Sciatic nerve (tissue), 2 donors: ENCODE measurements at places on chromosomes 6 and 20. TPM values are rescaled to one million over a fixed set of nuclear protein-coding genes. Genes with fewer than 3 reads are reported as not detected.
A peak's percentile ranks its signal among the peaks of the same experiment; 100 is the strongest.

The SIRPD gene
- total RNA-seq, result not detected

DNA sequence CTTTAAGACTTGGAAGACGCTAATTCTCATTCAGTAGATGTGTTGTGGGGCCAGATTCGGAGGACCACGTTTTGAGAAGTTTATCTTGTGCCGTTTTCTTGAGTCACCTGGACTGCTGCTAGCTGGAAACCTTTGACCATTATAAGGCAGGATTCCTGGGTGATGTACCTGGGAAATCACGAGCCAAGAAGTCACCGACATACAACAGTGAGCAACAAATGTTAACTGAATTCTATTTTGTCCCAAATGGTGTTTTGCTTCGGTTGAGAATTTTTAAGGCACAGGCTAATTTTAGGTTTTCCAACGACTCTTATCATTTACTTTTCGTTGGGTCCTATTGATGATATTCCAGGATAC, 93.4 kb upstream of the BTN3A2 start:
- no peak for DNase-seq

DNA sequence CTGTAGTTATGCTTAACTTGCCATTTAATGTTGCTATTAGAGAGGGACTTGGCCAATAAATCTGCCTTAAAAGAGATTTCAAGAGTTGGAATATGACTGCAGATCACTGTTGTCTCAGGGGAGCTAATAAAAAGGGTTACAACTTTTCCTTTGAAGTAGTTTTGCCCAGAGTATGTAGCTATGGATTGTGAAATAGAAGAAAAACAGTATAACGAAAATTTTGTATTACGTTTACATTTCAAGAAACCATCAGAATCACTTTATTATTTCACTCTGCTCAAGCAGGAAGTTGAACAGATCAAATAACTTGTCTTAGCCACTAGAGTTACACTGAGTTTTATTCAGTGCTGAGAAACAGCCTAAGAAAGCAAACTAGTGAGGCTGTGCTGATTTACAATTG, 3.0 kb upstream of the ZSCAN26 start:
- DNase-seq, result no peak

- DNase-seq, result peak; percentile 64
These were observed 1.4 kb downstream of the MAPK13 start for GRCh38 chr6:36131511-36132245.

- no peak for DNase-seq
These were observed 40.0 kb downstream of the NUDT3 start for GRCh38 chr6:34352305-34352937.

- DNase-seq, result no peak
These were observed 45.0 kb downstream of the CDS2 start for GRCh38 chr20:5171790-5172164.

GRCh38 chr6:149176971-149177667, 140.4 kb upstream of the TAB2 start:
- DNase-seq, result no peak

DNA sequence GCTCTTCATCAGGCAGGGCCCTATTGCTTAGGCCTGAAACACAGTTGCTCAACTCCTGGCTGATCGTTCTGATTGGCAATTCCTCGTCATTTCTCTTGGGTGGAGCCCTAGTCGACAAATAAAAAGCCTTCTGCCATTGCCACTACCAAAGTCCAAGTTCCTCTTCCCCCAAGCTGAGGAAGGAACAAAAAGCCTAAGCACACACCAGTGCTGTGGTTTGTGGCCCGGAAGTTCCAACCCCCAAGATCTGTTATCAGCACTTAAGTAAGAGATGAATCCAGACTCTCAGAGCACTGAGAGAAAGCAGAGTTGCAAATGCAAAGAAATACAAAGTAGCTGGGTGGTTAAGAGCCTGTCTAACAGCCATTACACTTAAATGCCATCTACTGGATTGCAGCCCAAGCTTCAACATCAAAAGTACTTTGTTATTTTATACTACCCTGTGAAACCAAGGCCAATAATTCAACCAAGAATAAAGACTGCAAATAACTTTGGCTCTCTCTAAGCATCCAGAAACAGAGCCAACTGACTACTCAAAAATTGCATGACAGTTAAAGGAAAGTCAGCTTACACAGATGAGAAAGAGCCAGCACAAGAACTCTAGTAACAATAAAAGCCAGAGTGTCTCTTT, 1024.0 kb downstream of the GRIK2 start:
- DNase-seq, result no peak
